ENCODE measurements at places on chromosomes 5 and 9. TPM values are rescaled to one million over a fixed set of nuclear protein-coding genes. Genes with fewer than 3 reads are reported as not detected.
A peak's percentile ranks its signal among the peaks of the same experiment; 100 is the strongest.

DNA sequence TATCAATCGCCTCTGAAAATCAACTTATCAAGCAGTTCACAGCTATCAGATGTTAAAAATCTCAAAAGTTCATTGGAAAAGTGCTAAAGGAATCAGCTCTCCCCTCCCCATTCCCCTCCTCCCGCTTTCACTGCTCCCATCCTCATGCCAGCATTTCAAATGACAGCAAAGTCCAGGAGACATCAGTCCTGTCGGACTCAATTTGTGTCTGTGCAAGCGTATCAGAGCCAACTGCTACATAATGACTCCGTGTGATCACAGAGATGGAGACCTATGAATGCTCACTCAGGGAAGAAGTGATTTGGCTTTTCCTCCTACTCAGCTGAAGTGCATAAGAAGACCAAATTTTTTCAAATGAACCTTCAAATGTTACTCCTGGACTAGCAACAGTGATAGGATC is 937.2 kb upstream of the DMAC1 start:
- DNase-seq: no peak

- DNase-seq: no peak
Measured at GRCh38 chr5:2801577-2802525, 50.4 kb upstream of the IRX2 start.

DNA sequence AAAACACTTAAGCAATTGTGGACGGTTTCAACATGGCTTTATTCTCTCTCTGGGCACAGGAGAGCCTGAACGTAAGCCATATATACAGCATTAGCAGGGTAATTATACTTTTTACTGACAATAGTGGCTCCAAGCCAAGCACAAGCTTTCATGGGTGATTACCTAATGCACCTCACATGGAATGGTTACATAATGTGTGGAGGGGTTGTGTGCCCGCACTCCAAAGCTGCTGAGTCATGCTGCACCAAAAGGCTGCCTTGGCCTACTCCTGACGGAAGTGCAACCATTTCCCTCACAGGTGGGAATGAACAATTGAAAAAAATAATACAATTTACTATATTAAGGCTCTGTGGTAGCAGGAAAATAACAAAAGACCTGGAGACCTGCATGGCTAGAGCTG is 86.5 kb upstream of the ATP10B start:
- DNase-seq: peak; percentile 83

- DNase-seq: no peak
Measured at GRCh38 chr5:36584009-36584875, 22.2 kb upstream of the SLC1A3 start.

DNA sequence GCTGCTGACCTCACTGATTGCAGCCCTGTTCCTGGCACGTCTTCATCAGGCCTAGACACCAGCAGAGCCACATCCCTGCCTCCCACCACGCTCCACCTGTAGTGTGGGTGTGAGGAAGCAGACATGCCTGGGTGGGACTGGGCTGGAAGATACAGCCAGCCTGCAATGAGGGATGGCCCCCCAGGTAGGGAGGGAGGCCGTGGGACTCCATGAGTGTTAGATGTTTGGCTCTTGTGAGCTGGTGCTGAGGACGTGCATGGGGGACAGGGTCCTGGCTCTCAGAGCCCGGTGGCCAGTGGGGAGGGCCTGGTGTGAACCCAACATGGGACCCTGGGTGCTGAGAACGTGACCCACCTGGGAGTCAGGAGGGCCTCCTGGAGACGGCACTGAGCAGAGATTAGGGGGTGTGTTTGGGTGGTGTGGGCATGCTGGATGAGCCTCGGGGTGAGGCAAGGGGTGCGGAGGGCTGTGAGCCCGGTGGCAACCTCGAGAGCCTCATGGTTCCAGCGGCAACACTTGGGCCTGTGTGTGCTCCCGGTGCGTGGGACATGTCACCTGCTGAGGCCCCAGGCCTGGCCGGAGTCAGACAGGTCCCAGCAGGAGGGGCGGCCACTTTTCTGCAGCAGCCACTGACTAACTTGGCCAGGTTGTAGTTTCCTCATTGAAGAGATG is 87.6 kb downstream of the PHF2 start:
- DNase-seq: no peak

- DNase-seq: no peak
Measured at GRCh38 chr5:92703976-92704375, 877.0 kb downstream of the NR2F1-AS1 start.

- DNase-seq: peak; percentile 91
Measured at GRCh38 chr5:80516826-80517225, 28.9 kb downstream of the FAM151B start.

- DNase-seq: no peak
Measured at GRCh38 chr5:116044073-116044472, 11.8 kb downstream of the ARL14EPL start.

GRCh38 chr5:58871648-58872242 is 288.9 kb downstream of the RAB3C start:
- DNase-seq: peak; percentile 22

DNA sequence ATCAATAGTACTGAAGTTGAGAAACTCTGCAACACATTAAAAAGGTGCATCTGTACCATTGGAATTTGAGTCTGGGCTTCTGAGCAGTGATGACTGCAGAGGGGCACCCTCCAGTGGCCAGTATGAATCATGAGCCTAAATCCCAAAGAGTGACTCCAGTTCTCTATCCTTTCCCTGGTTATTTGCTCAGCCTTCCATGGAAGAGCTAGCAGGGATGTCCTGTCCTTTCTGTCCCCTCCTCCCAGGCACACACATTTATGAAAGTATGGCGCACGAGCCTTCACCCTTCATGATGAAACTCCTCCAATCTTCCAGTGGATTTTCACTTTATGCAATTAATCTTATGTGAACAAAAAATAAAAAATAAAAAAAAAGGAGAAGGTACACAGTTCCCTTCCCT is 81.0 kb downstream of the ESM1 start:
- no peak for DNase-seq

DNA sequence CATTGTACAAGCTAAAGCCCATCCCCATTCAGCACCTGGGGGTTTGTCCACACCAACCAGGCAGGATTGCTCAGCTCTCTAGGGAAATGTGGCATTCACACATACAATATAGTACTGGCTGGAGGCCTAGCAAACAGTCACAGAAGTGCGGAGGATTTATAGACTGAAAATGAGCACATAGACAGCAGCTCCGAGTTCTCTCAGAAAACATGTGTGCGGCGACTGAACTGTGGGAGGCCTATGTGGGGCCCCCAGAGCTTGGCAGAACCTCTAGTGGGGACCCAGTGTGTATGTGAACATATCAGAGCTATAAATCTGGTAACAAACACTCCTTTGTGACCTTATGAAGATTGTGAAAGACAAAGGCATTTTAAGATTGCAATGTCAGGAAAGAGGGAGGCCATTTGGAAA is 431.1 kb downstream of the DTWD2 start:
- no peak for DNase-seq

- no peak for DNase-seq
Measured at GRCh38 chr9:86664603-86665002, 282.7 kb downstream of the GAS1 start.

DNA sequence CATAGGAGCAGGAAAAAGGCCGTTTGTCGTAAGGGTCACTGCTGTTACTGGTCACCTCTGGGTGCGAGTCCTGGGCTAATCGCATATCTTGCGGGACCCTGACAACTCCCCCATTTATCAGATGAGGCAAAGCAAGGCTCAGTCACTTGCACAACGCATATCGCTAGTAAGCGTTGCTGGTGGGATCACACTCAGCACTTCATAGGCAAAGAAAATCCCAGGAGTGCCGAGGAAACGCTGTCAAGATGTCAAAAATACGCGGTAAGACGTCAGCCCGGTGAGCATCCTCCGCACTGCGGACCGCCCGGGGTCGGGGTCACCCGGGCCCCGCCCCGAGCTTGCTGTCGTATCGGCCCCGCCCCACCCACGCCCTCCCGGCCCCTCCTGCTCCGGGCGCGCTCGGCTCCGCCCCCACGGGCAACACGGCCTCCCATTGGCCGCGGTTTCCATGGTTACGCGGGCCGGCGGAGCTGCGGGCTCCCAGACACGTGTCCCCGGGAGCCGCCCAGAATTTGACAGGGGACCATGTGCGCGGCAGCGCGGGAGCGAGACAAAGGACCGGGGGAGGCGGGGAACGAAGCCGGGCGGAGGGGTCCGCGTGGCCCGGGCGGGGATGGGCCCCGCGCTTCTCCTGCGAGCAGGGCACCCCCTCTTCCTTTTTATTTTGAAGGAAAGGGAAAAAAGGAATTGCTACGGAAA is 80.2 kb upstream of the IER5L start:
- DNase-seq: peak; percentile 53

GRCh38 chr9:88733651-88734421 is 198.9 kb downstream of the NXNL2 start:
- DNase-seq: peak; percentile 55

- DNase-seq: no peak
Measured at GRCh38 chr5:154644745-154645411, 110.3 kb upstream of the LARP1 start.

Gene NEUROG1
- polyA plus RNA-seq: not detected

Gene SEMA4D
- 0.68 TPM for polyA plus RNA-seq

Gene IFNA21
- not detected for polyA plus RNA-seq

Gene OR1Q1
- not detected for polyA plus RNA-seq

Data from foreskin keratinocyte (primary cell).